DMS79 (cell line): ENCODE measurements at places on chromosomes 5 and 9.

DNA sequence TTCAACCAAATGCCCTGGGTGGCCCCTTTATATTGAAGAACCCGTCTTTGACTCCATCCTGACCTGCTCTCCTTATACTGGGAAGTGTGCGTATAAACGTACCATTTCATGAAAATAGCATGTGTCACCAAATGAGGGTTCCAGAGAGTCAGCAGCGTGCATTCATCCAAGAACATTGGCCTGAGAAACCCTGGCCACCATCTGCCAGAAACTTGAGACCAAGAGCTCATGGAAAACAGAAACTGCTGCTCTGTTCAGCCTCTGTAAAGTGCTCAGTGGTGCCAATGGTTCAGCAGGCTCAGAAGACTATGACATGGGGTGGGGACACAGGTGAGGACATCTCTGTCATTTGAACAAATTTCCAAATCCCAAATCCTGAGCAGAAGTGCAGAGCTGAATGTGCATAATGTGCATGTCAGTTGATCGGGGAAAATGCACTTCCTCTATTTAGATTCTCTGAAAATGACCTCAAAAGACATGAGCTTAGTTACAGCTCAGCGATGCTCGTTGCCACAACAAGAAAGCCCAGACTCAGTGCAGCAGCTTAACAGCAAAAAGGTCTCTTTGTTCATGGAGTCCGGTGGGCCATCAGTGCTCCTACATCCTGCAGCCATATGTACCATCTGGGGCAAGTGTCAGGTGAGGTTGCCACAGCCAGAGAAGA is 176.1 kb downstream of the ATPSCKMT start:
- DNase-seq = no peak

GRCh38 chr5:63070001-63070400 is 491.4 kb downstream of the LRRC70 start:
- no peak for DNase-seq

DNA sequence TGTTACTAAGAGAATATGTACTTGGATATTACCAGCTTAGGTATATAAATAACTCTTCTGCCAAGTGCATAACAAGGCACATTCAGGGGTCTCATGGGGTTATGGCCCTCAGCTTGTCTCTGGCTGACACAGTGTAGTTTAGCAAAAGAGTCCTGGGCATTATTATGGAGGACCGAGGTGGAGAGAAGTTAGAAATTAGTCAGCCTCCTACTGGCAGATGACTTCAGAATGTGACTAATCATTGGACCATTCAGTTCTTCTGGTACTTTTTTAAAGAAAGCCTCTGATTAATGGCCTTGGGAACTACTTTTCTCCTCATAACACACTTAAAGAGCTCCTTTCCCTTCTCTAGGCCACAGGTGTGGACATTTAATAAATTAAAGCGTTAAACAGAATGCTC is 178.9 kb downstream of the SH3GL2 start:
- no peak for DNase-seq

GRCh38 chr9:18978188-18978587 is 54.8 kb downstream of the SAXO1 start:
- no peak for DNase-seq

DNA sequence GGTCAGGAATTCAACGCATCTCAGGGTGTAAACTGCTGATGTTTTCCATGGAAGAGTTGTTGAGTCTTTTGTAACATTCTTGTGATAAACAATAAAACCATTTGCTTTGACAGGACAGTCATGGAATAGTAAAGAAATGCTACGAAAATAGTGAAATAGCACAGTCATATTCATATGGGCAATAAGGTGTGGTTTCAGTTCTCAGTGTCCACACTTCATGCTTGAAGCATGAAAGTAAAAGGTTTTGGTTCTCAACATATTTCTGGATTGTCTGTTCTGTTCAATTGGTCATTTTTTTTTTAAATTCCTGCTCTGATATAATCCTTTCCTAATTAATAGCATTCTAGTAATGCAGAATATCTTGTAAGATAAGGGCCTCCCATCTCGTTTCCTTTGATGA is 467.6 kb upstream of the ZNF608 start:
- no peak for DNase-seq

DNA sequence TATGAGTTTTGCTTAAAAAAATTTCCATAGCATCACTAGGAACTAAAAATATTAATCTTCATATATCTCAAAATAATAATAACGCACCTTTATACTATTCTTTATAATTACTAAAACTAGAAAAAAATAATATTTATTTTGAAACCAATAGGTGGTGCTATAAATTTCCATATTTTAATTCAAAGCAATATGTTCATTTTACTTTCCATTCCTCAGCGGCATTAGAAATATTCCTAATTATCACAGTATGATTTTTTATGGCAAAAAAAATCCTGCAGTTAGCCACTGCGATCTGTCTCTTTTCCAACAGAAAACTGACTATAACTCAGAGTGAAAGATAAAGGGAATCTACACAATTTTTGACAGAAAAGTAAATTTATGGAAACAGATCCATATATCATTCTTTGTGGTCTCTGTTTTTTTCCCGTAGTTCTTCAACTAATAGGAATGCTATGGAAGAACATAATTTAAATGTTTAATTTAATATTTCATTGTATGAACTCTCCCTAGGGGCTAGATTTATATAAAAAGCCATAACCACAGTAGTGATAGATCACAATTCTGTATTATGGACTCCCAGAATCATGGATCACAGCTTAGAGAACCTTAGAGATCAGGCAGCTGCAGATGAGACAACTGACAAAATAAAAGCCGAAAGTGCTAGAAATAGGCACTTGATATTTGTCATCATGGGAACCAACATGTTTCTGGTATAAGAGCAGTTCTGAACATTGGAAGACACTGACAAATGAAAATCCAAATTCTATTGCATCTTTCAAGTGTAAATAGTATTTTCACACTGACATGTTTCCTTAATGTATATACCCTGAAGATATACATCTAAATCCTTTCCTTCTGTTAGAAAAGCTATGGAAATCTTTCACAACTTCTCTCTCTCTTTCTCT is 167.7 kb upstream of the MPDZ start:
- no peak for DNase-seq

DNA sequence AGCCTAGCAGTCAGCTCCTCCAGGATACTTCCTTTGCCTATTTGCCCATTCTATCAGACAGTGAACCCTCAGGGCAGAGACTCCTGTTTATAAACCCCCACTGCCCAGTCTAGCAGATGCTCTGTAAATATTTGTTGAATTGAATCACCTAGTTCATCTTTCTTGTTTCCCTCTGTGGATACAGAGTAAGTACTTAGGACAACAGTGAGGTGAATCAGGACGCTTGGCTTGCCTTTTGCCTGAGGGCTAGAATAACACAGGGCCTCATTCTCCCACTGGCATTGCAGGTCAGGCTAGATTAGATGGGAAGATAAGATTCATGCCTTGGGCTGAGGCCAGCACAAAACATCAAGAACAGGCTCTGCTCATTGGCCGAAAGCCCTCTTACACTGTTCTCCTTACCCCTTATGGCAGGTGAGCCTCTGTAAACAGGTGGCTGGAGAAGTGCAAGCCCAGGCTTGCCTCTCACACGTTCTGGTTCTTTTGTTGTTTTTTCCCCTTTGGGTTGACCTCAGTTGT is 22.2 kb downstream of the TNFSF8 start:
- DNase-seq = peak; percentile 99

DNA sequence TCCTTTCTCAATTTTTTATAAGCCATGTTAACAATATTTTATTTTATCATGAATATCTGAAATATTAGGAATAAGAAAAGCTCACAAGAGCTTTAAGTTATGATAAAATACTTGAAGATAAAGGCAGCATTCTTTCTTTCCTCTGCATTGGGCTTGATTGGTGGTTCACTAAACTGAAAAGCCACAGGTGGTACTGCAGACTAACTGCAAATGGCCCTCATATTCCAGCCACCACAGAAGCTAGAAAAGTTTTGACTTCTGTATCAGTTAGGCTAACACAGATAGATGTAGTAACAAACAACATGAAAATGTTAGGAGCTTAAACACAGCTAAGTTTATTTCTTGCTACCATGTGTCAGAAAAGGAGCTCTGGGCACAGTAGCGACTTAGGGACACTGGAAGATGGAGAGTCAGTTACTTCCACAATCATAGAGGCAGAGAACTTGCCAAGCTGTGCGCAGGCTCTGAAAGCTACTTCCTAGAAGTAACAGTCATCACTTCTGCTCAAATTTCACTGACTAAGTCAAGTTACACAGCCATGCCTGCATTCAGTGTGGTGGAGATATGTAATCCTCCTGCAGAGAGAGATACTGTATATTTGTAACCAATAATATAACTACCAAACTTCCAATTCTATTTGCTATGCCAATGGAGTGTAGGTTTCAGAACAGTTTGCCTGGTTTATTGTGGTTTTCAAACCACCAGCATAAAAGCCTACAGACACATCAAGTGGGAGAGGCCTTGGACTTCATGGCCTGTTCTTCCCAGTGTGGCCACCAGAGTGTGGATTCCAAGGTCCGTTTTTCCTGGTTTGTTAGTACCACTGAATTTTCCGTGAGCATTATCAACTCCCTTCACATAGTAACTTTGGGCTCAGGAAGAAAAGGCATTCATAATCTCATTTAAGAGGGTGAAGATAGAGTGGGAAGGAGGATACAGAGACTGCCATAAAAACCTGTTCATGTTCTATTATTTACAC is 268.3 kb downstream of the PJA2 start:
- DNase-seq = no peak

DNA sequence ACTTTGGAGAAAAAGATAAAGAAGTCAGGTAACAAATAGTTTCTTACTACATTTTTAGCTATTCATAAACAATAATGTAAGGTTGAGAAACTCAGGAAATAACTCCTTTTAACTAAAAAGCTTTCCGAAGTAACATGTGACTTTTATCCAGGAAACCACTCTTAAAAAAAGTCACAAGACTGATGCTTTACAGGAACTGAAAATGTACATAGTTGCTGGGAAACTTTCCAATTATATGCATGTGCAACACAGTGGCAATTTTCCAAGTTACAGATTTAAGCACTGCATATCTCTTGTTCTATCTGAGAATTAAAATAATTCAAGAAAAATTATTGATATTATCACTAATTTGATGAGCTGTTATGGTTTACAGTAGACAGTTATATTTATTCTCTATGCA is 105.2 kb downstream of the CDH10 start:
- DNase-seq = no peak

- DNase-seq = no peak
Observed at GRCh38 chr9:124248066-124248465, 9.7 kb upstream of the NEK6 start.

DNA sequence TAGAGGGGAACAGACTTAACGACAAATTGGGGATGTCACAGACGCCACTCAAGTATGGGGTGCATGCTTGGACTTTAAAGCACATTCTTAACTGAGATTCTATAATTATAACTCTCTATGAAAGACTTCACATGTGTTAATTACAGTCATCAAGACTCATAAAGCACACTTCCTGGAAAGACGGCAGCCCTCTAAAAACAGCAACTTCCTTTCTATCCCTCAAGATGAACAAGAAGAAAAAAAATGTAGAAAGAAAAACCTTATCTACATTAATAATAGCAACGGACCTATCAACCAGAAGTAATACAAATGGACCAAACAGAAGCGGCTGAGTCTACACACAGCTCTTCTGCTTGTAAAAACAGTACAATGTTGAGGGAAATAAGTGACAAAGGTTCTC is 21.2 kb downstream of the GNAQ start:
- no peak for DNase-seq

DNA sequence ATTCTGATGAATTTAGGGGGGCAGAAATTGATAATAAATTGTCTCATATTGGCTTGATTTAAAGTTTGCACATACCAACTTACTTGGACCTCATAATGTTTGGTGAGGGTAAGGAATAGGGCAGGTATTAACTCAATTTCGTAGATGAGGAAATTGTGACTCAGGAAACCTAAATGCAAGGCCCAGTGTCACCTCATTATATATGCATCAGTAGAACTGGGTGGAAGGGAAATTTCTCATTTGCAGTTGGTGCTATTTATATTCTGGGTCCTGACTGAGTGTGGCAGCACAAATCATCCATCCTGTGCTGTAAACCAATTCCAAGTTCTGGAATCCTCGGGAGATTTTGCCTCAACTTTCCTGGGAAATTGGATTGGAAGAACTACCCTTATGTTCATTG is 103.0 kb downstream of the SPATA31D1 start:
- no peak for DNase-seq

- no peak for DNase-seq
Observed at GRCh38 chr9:125739436-125739835, 7.7 kb upstream of the PBX3 start.

- DNase-seq = no peak
Observed at GRCh38 chr9:114027159-114027862, 50.8 kb downstream of the AMBP start.

DNA sequence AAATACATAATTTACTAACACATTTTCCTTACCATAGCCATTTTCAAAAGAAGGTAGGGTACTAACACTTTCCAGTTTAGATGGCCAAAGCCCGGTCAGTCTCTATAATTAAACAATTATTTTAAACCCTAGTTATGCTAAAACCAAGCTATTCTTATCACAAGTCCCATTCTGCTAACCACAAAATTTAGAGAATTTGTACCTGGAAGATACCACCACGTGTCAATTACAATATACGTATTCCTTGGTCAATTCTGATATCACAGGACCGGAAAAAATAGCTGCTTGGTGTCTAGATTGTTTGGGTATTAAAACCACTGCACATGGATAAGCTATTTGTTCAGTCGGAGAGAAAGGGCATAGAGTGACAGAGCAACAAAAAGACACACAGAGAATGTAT is 18.9 kb upstream of the SKP1 start:
- no peak for DNase-seq

DNA sequence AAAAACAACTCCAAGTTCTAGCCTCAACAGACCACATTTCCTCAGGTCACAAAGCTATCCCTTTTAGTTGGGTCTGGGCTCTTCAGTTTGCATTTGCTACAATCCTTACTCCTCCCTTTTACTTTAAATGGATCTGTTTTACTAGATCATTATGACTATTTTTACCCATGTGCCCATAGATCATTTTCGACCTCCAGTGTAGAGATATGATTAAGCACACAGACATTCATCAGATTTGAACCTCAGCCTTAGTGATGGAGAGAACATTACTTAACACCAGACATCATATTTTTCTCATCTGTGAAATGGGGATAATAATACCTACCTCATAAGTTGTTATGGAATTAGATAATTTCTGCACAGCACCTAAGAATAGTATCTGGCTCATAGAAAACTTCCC is 141.9 kb downstream of the NPR3 start:
- DNase-seq = no peak

DNA sequence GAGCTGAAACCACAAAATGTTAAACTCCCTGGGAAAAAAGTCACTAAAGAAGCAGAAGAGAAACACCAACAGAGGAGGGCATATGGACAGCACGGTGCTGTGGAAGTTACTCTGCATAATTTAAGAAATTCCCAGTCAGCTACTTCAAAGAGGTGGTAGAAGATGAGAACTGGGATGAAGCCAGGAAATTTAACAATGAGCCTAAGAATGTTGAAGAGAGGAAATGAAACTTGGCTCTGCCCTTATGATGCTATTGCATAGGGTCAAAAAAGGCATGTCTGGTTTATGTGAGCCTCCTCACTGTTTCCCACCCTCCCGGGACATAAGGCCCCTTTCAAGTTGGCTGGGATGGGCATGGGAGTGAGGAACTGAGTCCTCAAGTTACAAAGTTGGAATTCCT is 25.4 kb upstream of the SNX18 start:
- no peak for DNase-seq
